Kasumi-1 (cell line): ENCODE measurements at places on chromosomes 7 and 10.

GRCh38 chr7:17421941-17422340, 123.5 kb downstream of the AHR start:
- DNase-seq = no peak

DNA sequence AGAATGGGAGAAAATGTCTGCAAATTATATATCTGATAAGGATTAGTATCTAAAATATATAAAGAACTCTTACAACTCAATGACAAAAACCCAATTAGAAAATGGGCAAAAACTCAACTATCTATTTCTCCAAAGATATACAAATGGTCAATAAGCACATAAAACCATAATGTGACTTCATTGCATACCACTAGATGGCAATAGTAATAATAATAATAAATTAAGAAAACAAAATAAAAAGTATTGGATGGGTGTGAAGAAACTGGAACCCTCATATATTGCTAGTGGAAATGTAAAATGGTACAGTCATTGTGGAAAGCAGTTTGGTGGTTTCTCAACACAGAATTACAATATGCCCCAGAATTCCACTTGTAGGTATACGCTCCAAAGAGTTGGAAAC, 98.8 kb downstream of the VIPR2 start:
- no peak for DNase-seq

DNA sequence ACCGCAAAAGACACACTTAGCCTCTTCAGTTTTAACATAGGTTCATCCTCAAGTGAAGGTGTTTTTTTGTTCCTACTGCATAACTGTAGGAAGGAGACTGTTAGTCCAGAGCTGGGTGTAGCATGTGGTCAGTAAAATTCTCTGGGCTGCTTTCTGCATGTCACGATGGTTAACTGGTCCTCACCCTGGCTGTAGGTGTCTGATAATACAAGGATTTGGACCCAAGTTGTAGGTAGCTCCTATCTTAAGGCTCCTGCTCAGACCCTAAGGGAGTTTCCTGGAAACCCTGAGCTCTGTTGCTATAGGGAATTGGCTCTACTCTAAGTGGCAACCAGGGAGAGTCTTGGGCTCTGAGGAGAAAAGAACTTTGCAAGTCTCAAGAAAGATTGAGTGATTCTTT, 112.9 kb downstream of the SAMD9 start:
- no peak for DNase-seq

- no peak for DNase-seq
Observed at GRCh38 chr7:153006911-153007310, 247.4 kb downstream of the ACTR3B start.

GRCh38 chr7:20906801-20907453, 120.2 kb upstream of the SP8 start:
- DNase-seq = no peak

GRCh38 chr7:3310884-3311283, 9.8 kb downstream of the SDK1 start:
- no peak for DNase-seq

GRCh38 chr10:123266971-123267370, 112.8 kb downstream of the BUB3 start:
- DNase-seq = no peak

DNA sequence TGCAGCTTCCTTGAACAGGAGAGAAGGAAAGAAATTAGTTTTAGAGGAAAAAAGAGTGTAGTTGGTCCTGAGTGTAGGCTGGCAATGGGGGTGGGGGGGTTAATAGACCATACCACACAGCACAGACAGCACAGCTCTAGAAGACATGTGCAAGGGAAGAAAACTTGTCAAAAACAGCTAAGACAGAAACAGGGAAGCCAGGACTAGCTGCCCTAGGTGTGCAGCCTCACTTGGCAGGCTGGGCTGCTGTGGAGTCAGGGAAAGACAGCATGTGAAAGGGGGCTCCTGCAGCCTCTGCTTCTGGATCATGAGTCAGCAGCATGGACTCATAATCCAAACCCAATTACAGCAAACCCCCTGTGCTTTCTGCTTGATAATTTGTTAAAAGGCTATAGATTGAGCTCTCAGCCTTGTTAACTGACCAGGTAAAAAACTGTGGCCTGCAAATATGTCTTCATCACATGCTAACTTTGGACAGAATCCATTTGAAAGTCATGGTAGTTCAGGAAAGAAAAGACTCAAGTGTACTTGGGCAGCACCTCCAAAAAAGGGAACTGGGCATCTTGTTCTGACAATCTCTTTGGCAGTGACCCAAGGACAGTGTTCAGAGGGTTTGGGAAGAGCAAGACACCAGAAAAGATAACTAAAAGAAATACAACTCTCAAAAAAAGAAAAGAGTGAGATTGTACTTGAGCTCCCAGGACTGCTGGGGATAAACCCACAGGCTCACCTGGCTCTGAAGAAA, 142.2 kb upstream of the VWC2 start:
- no peak for DNase-seq

DNA sequence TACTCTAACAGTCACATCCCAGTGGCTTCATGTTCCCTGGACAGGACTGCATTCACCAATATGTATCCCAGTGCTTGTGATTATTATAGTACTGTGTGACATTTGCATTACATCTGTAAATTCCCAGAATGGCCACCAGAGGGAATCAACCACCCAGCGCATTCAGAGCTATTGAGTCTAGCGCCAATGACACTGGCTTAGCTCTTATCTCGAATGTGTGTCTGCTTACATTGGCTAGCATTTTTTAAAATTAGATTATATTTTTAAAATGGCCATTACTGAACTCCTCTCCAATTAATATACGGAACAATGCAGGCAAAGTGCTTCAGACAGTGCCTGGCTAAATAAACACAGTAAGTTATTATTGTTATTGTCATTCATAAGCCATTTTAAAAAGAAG, 36.3 kb downstream of the TRIL start:
- peak; percentile 80 for DNase-seq

DNA sequence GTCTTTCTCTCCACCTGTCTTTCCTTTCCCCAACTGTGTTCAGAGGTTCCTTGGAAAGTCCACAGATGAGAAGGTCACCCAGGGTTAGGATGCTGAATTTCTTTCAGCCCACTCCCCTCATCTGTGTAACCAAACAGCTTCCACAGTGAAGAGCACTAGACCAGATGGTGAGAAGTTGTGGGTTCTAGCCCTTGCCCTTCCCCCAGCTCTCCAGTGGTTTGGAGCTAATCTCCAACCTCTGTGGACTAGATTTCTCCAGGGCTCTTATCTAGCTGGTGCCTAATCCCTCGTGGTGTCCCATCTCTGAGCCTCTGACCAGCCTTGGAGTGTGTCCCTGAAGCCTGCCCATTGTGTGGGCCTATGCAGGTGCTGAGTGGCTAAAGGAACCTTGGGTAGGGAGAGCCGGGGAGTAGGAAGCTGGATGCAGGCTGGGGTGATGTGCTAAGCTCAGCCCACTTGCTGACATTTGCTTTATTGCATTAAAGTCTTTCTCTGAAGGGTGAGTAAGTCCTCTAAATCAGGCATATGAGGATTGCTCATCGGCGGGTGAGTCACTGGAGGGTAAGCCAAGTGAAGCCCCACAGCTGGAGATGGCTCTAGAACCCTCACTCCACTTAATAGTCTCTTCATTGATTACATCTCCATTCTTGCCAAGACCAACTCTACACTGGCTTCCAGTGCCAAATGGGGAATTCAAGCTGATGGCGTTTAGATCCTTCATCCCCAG, 14.9 kb downstream of the DUSP5 start:
- no peak for DNase-seq

DNA sequence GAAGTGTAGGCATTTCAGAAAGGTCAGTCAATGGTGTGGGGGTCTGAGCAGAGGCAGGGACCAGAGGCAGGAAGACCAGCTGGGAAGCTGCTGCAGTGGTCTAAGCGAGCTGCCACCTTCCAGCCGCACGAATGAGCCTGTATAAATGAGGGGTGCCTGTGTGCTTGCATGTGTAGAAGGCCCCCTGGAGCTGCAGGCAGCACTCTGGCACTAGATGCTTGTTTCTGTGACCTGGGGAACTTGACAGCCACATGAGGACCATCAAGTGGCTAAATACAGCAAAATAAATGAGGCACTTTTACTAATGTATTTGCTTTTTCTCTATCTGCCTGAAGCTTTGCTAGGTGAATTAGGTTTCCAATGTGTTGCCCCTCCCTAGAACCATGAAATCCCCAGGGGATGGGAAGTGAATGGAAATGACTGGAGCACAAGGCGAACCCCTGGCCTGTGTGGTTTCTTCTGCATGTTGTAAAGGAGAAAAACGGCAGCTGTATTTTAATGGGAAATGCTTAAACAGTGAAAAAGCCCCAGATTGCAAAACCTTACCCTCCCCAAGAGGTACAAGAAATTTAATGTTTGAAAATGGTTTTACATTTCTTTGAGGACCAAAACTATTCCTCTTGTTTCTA, 57.7 kb downstream of the PYROXD2 start:
- no peak for DNase-seq

DNA sequence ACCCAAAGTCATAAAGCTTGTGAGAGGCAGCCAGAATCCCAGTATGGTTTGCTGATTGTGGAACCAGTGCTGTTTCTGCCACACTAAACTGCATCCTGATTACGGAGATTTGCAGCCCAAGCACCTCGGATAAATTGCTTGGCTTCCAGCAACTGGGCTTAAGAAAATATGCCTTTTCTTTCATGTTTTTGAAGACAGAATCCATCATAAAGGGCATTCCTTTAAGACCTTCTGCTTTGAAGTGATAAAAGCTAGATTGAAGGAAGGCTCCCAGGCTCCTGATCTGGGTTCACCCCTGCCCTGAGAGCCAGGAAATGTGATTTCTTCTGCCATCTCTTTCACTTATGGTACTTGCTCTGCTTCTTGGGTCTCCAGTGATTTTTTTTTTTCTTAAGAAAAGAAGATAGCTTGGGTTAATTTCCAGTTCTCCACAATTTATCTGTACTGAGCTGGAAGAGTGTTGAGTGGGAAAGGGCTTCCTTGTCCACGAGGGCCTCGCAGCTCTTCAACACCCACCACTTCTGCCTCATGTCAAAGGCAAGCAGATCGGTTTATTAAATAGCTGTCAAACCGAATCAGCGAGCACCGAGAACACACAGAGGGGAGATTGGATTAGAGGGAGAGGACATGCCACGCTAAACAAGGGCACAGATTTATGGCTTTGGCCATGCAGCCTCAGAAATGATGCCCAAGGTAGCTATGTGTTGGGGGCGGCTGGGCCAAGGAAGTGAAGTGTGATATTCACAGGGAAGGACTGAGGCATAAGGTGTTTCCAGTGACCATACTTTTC, 94.9 kb upstream of the TBX20 start:
- no peak for DNase-seq

DNA sequence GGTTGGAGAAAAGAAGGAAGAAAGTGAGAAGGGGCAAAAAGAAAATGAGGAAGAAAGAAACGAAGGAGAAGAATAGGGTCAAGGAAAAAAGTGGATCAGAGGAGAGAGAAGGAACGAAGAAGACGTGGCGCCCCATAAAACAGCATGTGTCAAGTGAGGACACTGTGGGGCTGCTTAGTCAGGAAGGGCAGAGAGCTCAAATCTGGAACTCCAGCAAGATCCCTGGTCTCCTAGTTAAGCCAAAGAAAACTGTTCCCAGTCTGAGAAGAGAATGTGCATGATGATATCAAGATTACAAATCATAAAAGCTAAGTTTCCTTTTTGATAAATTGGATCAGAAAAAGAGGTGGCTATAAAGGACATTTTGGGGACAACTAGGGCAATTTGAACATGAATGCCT, 33.0 kb downstream of the CREB3L2 start:
- no peak for DNase-seq

- peak; percentile 98 for DNase-seq
Observed at GRCh38 chr10:99993701-99994689, 15.8 kb downstream of the DNMBP start.

- DNase-seq = no peak
Observed at GRCh38 chr7:50196719-50197118, 103.7 kb upstream of the ZPBP start.

DNA sequence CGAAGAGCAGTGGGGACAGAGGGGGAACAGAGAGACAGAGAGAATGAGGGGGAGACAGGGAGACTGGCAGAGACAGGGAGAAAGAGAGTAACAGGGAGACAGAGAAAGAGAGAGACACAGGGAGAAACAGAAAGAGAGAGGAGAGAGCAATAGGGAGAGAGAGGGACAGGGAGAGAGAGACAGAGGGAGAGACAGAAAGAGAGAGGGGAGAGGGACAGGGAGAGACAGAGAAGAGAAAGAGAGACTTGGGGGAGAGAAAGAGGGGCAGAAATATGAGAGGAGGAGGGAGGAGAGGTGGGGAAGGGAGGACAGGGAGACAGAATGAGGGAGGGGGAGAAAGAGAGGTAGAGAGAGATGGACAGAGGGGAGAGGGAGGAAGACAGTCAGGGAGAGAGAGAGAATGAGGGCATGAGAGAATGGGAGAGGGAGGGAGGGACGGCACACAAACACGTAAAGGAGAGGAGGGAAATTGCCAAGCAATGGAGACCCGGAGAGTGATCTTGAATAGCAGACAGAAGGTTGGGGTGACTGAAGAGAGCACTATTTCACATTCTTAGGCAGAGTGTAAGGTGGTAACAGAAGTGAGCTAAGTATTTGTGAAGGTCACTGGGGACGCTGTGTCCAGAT, 33.3 kb upstream of the KCNMA1 start:
- DNase-seq = no peak

DNA sequence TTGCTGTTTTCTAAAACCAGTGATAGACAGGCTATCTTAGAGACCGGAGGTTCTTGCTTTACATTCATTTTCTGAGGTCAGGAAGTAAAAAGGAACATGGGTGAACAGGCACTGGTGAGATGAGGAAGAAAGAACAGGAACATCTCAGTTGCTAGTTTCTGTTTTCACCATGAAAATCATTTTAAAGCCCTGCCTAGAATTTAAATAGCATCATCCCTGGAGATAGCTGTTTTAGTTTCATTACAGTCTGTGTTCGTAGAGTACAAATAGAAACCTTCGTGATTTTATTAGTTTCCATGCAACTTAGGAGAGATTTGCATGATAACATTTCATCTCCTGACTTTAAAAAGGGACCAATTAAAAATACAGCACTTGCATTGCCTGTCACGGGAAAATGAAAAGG, 14.7 kb downstream of the KCNMA1 start:
- DNase-seq = peak; percentile 70

DNA sequence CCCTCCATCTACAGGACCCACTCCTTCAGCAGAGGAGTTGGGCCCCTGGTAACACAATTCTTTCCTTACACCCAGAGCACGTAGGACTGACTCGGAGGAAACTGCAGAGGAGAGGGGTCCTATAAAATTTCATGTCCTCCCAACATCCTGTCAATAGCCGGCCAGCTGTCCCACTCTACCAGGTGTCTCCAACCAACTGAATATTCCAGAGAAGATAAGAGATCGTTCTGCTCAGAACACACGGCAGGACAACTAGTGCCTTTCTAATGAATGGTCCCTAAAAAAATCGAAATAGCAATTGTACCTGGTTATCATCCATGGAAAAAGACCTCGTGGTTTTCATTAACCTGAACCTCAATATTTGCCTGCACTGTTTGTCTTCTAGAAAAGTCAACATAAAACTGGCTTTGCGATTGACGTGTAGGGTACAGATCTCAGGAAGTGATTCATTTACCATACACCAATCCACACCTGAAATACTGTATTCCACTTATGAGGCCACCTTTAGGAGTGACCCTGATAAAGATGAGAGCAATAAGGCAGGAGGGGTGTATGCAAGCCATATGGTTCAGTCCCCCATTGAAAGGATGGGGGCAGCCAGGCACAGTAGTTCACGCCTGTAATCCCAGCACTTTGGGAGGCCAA, 111.7 kb downstream of the PARP12 start:
- DNase-seq = no peak
